ENCODE measurements at places on chromosomes 12 and 14. TPM values are rescaled to one million over a fixed set of nuclear protein-coding genes. Genes with fewer than 3 reads are reported as not detected.

DNA sequence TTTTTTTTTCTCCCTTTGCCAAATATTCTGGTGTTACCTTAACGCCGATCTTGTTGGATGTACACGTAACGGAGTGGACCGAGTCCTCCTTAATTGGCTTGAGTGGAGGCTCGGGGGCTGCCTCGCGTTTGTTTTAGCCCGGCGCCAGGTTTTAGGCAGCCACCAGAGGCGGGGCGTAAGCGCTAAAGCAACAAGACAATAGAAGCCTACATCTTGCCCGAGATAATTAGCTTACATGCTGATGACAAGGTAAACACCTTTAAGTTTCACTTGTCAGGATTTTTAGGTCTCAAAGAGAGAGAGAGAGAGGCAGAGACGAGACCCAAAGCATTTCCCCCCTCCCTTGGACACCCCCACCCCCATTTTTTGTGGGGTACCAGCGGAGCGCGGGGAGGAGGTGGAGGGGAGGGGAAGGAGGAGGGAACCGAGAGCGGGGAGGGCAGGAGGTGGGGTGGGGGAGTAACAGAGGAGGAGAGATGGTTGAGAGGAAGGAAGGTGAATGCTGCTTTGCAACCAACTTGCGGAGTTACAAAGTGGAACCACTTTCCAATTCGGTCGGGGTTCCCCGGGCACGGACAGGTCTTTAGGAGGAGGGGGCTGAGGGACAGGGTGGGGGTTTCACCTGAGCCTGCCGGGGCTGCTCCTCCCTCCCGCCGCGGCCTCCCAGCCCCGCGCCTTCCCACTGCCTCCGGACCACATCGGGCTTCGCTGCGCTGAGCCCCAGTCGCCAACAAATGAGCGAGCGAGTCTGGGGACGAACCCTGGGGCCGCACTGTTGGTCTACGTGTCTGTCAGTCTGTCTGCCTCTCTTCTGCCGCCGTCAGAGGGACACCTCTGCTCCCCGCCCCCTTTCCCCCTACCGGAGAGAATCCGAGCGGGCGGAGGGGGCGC, at the start of gene NKX2-1:
Gene NKX2-1 (minus strand): TSS at position 802 of the 891 bp plus-strand sequence. CDS start 103 bp downstream, at position 699.
- DNase-seq: no peak

- no peak for DNase-seq
These were observed 150.9 kb upstream of the SLC38A2 start for GRCh38 chr12:46523446-46523845.

GRCh38 chr12:123076604-123077297, 74.1 kb downstream of the PITPNM2 start:
- DNase-seq: peak; percentile 68

DNA sequence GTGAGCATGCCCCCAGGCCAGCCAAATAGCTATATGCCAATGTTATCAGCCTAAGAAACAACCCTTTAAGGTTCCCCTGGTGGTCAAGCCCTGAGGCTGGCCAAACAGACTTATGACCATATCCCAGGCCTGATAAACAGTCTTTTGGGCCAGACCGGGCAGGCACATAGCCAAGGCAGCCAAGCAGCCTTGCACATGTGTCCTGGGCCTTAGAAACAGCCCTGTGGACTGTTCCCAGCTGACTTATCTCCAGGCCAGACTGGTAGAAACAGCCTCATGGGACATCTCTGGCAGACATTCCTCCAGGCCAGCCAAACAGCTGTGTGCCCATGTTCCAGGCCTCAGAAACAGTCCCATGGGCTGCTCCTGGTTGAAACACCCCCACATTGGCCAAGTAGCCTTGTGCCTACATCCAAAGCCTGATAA, 295.0 kb upstream of the MGAT4C start:
- no peak for DNase-seq

DNA sequence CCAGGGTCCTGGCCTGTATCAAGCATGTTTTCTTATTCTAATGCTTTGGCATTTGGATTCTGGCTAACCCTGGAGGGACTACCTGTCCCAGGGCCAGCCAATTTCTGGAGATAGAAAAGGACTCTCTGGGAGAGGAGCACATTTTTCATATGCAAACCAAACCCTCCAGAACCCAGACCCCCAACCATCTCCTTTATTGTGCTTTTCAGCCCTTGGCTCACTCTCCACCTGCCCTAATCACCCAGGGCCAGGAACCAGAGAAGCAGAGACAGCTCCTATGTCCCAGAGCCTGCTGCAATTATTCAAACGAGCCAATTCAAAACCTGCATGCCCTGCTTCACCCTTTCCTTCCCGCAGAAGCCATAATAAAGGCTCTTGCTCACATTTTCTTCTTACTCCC, 23.8 kb downstream of the HSPB8 start:
- DNase-seq: no peak

DNA sequence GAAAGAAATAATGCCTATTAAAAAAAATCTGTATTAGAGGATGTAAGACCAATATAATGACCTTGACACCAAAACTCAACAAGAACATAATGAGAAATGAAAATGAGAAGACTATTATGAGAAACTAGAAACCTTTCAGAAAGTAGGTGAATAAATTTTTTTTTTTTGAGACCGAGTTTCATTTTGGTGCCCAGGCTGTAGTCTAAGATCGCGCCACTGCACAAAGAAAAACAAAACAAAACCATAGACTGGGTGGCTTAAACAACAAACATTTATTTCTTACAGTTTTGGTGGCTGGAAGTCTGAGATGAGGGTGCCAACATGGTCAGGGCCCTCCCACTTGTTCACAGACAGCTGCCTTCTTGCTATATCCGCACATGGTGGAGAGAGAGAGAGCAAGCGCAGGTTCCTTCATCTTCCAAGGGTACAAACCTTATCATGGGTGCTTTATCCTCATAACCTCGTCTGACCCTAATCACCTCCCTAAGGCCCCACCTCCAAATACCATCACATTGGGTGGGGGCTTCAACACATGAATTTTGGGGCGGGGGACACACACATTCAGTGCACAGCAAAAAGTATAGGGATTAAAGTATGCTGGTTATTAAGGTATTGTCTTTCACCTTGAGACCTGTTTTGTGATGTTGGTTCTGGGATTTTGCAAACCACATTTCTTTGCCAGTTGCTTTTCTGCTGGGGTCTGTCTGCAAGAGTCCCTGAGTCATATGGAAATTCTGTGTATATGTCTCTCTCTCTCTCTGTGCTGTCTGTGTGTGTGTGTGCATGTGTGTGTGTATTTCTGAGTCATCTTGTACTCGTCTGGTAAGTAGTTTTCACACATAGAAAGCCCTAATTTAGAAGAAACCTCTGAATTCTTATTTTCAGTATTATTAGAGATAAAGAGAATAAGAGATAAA, 26.2 kb downstream of the ZCRB1 start:
- peak; percentile 4 for DNase-seq

- DNase-seq: no peak
These were observed 36.9 kb upstream of the NCOR2 start for GRCh38 chr12:124604264-124604680.

DNA sequence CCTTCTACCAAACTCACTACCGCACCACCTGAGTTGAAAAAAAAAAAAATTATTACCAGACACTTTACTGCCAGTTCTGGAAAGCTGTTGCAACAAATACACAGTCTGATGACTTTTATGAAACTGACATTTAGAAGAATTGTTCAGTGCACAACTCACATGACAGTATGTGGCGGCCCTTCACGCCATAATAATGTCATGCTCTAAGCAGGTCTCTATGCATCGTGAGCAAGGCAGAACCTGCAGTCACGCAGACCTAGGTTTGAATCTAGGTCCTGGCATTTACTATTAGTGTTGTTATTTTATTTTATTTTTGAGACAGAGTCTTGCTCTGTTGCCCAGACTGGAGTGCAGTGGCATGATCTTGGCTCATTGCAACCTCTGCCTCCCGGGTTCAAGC, 8.1 kb downstream of the MYL2 start:
- no peak for DNase-seq

GRCh38 chr12:96448300-96448699, 41.1 kb upstream of the CFAP54 start:
- peak; percentile 98 for DNase-seq

DNA sequence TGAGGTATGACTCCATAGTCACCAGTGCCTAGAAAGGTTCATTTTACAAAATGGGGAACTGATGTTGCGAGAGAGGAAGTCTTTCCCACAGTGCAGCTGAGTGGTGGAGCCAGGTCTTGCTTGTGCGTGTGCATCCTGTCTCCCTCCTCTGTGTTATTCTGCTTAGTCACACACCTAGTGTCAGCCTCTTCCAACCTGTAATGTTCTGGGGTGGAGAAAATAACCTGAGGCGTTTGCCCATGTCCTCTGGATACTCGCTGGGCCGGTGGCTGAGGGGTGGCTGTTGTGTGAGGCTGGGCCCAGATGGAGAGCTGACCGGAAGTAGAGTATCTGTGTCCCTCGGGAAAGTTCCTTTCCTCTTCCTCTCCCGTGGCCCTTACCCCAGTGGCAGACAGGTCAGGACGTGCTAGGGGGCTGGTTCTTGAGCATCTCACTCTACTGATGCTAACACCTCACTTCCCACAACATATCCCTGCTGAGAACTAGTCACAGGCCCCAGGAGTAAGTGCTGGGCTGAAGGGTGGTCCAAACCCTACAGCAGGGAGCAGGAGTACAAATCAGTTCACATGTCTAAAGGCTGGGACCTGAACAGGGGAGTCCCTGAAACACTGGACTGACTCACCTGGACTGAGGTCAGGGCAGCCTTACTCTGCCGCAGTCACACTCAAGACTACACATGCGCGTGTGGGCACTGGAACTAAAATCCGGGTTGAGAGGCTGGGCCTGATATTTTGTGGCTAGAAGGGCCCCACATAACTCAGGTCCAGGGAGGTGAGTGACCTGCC, 7.0 kb downstream of the MLF2 start:
- peak; percentile 16 for DNase-seq

DNA sequence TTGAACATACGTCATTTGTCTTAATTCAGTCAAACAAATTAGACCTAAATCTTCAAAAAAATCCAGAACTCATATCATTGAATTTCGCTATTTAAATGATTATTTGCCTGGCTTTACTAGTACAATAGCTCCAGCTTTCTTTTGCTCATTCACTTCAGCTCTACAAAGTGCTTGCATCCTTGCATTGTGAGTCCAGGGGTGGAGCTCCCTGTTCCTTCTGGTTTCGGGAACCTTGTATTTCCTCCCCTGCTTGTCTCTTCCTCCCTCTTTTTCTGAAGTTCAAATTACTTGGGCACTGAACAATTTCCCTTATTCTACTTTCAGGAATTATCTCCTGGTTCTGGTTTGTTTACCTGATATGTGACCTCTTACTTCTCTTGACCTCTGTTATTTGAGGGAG, 58.1 kb upstream of the KITLG start:
- no peak for DNase-seq

- DNase-seq: peak; percentile 44
These were observed 827.6 kb downstream of the NRXN3 start for GRCh38 chr14:78997811-78998210.

- DNase-seq: peak; percentile 18
These were observed 3.2 kb upstream of the TBX5 start for GRCh38 chr12:114408886-114409851.

The LAG3 gene
- 0.22 TPM for total RNA-seq

The DLGAP5 gene
- 18.3 TPM for total RNA-seq

The LYZ gene
- total RNA-seq: under 0.01 TPM

The SERPINA12 gene
- total RNA-seq: not detected

The LRRC10 gene
- total RNA-seq: not detected

The CLEC14A gene
- total RNA-seq: 90.1 TPM

Measured in lung microvascular endothelial cell (primary cell).